ENCODE measurements at places on chromosomes 7 and 10. TPM values are rescaled to one million over a fixed set of nuclear protein-coding genes. Genes with fewer than 3 reads are reported as not detected.

DNA sequence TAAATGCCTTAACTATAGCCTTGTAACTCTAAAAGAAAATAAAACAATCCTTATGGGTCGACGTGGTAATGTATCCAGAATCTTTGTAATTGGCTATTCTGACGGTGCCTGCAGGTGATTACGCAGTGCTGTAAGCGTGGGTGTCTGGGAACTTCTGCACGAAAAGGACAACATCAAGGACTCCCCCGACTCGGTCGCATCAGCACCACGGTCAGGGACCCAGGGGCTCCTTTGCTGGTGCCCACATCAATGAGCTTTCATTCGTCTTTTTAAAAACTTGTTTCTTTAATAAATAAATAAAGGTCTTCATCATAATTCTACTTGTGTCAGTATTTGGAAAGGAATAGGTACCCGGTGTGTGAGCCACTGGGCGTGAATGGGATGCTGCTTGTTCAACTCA lies 13.2 kb downstream of the MKI67 start:
- no peak for DNase-seq

DNA sequence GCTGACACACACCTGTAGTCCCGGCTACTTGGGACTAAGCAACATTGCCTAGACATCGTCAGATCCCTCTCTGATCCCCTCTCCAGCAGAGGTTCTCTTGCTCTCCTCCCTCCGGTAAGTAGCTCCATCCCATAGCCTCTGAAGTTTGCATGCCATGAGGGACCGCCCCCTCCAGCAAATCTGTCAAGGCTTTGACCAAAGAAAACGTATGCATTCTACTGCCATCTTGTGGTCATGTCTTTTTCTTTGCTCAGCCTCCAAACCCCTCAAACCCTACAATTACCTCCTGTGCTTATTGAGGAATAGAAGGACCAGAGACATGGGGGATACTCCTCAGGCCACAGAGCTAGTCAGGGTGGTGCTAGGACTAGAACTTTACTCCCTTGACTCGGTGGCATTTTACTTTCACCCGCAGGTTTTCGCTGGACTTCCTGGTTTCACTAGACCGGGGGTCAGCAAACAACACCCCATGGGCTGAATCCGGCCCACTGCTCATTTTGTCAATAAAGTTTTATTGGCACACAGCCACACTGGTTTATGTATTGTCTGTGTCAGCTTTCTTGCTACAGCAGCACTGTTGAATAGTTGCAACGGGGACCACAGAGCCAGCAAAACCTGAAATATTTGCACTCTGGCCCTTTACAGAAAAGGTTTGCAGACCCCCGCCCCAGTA lies 202.6 kb upstream of the FOXK1 start:
- DNase-seq = no peak

DNA sequence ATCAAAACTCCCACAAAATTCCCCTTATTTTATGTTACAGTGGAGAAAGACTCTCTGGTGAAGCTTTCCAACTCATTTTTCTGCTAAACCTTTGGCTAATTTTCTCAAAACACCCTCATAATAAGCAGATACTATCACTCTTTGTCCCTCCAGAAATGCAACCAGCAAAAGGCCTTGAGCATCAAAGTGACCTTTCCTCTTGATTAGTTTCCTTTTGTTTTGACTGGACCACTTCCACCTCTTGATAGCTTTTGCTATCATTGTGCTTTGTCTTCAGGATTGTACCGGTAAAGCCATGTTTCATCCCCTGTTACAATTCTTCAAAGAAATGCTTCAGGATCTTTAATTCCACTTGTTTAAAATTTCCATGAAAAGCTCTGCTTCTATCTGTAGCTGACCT lies 115.1 kb upstream of the SLC13A1 start:
- no peak for DNase-seq

DNA sequence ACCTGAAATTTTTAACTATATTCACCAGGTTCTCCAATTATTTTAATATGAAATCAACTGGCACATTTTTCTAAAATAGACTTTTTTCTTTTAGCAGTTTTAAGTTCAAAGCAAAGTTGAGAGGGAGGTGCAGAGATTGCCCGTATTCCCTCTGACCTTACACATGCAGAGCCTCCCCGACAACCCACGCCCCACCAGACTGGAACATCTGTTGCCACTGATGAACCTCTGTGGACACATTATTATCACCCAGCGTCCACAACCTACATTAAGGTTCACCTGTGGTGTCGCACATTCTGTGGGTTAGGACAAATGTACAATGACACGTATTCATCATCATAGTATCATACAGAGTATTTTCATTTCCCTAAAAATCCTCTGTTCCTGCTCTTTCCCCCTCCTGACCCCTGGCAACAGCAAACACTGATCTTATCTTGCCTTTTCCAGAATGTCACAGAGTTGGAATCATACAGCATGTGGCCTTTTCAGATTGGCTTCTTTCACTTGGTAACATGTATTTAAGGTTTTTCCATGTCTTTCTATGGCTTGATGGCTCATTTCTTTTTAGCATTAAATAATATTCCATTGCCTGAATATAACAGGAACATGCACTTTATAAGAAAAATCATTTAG lies 37.1 kb downstream of the COBL start:
- no peak for DNase-seq

The XRCC2 gene
- 1.1 TPM for total RNA-seq

The RSPH10B2 gene
- 1.1 TPM for total RNA-seq

The GATA3 gene
- total RNA-seq = 63.8 TPM
